Sciatic nerve (tissue), 2 donors: ENCODE measurements at places on chromosomes 2 and 18. TPM values are rescaled to one million over a fixed set of nuclear protein-coding genes. Genes with fewer than 3 reads are reported as not detected.

- DNase-seq, result no peak
Observed at GRCh38 chr18:34729264-34729663, 19.2 kb downstream of the DTNA start.

DNA sequence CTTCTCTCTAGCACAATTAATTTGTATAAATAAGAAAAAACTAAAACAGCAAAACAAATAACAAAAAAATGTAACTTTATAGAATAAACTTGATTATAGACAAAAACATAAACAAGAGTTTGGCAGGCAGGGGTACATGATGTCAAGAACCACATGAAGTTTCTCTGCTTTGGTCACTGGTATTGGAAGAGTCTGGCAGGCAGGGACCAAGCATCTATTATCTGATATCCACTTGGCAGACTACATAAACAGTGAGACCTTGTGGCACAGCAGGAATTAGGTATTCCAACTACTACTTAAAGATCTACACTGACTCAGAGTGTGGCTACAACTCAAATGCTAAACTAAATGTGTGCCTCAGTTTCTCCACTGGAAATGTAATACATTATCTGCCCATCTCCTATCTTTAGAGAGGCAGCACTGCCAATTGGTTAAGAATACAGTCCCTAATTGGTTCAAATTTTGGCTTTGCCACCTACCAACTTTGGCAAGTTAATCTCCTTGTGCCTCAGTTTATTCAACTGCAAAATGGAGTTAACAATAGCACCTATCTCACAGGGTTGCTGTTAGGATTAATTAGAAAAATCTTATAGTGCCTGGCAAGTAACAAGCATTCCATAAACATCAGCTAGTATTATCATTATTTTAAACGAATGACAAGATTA lies 2.7 kb downstream of the MAP4K3 start:
- DNase-seq, result no peak

- DNase-seq, result peak; percentile 56
Observed at GRCh38 chr2:233060980-233061590, 943 bp downstream of the INPP5D start.

PDE1A gene
- total RNA-seq, result 45.7 TPM

GPBAR1 gene
- 0.94 TPM for total RNA-seq

DNA sequence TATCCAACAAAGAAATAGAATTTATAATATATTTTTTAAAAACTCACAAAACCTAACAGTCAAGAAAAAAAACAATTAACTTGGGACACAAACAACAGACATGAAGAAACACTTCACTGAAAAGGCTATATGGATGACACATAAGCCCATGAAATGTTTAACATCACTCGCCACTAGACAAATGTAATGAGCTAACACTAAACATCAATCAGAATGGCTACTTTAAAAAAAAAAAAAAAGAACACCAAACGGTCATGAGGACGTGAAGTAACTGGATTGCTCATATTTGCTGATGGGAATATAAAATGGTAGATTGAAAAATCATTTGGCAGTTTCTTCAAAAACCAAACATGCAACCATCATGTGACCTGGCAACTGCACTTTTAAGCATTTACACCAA lies 97.3 kb upstream of the RGPD4 start:
- DNase-seq, result no peak

SDC1 gene
- total RNA-seq, result 0.98 TPM

- no peak for DNase-seq
Observed at GRCh38 chr18:7437870-7438269, 129.2 kb upstream of the PTPRM start.

DNA sequence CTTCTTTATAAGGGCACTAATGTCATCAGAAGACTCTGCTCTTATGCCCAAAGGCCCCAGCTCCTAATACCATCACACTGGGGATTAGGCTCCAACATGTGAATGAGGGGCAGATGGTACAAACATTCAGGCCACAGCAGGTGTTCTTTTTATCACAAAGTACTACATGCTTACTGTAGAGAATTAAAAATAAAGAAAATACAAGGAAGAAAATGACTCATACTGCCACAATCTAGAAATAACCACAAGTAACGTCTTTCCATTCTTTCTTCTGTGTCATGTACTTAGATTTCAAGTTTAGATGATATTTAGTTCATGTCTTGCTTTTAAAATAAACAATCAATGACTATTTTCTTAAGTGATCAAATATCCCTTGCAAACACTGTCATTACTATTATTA lies 100.3 kb upstream of the NEDD4L start:
- DNase-seq, result no peak

CASP10 gene
- 14.3 TPM for total RNA-seq

LYPD1 gene
- total RNA-seq, result 1.2 TPM

DNA sequence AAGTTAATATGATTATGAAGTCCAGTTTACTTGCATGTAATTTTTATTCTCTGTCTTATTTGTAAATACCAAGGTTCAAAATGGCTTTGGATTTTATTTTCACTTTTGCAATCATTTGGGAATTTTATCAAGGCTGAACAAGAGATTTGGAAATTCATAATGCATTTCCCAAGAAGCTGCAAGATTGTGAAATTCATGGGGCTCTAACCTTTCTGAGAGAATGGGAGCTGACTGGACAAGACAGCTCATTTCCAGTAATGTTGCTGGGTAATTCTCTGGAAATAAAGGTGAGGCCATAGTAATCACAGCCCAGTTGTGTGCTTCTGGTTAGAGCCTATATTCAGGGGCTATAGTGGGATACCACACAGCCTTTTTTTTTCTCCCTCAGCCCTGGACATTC lies 21.5 kb upstream of the NABP1 start:
- no peak for DNase-seq
